ENCODE measurements at places on chromosomes 16 and 17.

- peaks cover 36% of the 10 kb centered on the region for H3K4me1 ChIP-seq
- peak; percentile 81 for DNase-seq
- no peaks in the 10 kb centered on the region for H3K27me3 ChIP-seq
- no peak overlapping the region for H3K4me3 ChIP-seq
- H3K27ac ChIP-seq = peak overlapping the region; percentile 5
These were observed 128.7 kb upstream of the ZFHX3 start for GRCh38 chr16:73176577-73177013.

DNA sequence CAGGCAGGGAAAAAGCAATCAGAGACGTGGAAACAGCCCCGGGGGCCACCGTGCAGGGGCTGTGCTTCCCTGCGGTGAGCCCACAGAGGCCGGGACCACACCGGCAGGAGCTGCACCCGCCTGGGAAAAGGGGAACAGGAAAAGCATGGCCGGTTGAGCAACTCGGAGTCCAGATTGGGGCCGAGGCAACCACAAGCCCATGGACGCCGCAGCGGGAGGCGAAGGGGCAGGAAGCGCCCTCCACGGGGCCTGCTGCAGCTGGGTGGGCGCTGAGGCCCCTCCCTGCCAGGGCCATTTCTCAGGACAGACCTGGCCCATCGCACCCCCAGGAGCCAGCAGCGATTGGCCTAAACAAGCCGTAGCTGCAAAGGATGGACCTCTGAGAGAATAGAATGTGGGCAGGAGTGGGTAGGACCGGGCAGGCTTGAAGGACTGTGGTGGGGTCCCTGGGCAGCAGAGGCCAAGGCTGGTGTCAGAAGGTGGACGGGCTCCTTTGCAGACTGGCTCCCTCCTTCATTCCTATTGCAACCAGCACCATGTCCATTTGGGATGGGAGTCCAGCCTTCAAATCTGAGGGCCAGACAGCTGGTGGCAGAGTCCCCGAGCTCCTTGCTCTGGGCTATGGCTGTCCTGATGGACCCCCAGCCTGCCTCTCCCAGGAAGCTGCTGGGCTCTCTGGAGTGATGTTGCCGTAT is 30.4 kb downstream of the COX4I1 start:
- no peaks in the 10 kb centered on the region for H3K36me3 ChIP-seq
- H3K4me1 ChIP-seq = no peaks in the 10 kb centered on the region

- H3K36me3 ChIP-seq = peaks cover 43% of the 10 kb centered on the region
- H3K4me3 ChIP-seq = peak overlapping the region; percentile 86
- peak overlapping the region; percentile 96 for H3K27ac ChIP-seq
- H3K27me3 ChIP-seq = no peaks in the 10 kb centered on the region
- H3K4me1 ChIP-seq = peaks cover 27% of the 10 kb centered on the region
- DNase-seq = peak; percentile 21
These were observed 740 bp upstream of the POLR3E start for GRCh38 chr16:22296225-22297113.

DNA sequence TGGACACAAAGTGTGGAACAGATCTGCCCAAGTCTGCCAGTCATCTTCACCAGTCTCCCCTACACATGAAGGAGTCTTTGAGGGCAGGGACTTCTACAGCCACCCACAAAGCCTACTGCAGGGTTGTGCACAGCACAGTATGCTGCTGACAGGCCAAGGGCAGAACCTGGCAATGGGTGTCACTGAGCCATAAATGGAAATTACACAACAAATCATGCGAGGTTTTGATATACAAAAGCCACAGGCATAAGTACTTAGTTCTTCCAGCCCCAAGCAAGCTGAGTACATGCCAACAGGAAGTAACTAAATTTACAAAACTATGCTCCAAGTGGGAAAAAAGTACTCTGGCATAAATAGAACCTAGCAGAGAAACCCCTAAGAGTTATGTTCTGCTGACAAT is 7.8 kb upstream of the PSMC3IP start:
- peaks cover 100% of the 10 kb centered on the region for H3K36me3 ChIP-seq
- H3K4me1 ChIP-seq = peaks cover 21% of the 10 kb centered on the region
- DNase-seq = no peak
- no peaks in the 10 kb centered on the region for H3K27me3 ChIP-seq

DNA sequence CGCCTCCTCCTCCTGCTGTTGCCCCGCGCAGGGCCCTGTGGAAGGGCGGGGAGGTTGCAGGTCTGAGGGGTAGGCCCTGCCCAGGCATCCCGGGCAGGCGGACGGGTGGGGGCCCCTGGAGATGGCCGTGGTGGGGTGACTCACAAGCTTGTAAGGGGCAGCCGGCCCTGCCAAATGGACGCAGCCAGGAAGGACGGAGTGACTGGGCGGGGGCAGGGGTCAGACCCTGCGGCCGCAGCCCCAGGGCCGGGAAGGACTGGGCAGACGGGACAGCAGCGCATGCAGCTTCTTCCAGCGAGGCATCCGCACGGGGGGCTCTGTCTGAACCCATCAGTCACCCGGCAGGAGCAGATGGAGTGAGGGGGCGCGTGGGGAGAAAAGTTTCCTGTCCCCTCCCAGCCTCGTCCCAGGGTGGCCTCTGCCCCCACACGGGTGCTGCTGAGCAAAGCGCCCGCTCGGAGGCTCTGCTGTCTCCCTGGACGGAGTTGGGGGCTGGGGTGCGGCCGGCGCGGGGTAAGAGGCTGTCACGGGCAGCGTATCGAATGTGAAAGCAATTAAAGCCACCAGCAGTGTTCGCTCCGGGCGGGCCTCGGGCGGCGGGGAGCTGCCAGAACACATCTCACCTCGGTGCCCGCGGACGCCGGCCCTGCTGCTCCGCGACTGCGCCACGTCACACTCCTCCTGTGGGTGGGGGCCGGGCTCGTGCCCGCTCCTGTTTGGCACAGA is 5.4 kb upstream of the PRR35 start:
- no peak for DNase-seq
- no peaks in the 10 kb centered on the region for H3K36me3 ChIP-seq
- no peak overlapping the region for H3K4me3 ChIP-seq
- no peaks in the 10 kb centered on the region for H3K4me1 ChIP-seq
- no peaks in the 10 kb centered on the region for H3K27me3 ChIP-seq
- H3K27ac ChIP-seq = no peak overlapping the region

- H3K36me3 ChIP-seq = peaks cover 39% of the 10 kb centered on the region
- DNase-seq = peak; percentile 32
- no peaks in the 10 kb centered on the region for H3K27me3 ChIP-seq
- H3K4me3 ChIP-seq = no peak overlapping the region
- no peak overlapping the region for H3K27ac ChIP-seq
- no peaks in the 10 kb centered on the region for H3K4me1 ChIP-seq
These were observed 33.8 kb downstream of the GTF3C1 start for GRCh38 chr16:27515874-27516353.
